CD4-positive, alpha-beta T cell treated with Interleukin-12 subunit alpha and Interleukin-12 subunit beta, for 1 hour (primary cell): ENCODE measurements at places on chromosomes 16 and 17.

GRCh38 chr16:69107316-69107962 is 2.0 kb downstream of the HAS3 start:
- no peak for DNase-seq

- no peak for DNase-seq
These were observed 32.8 kb downstream of the TMEM238L start for GRCh38 chr17:10771148-10771547.

DNA sequence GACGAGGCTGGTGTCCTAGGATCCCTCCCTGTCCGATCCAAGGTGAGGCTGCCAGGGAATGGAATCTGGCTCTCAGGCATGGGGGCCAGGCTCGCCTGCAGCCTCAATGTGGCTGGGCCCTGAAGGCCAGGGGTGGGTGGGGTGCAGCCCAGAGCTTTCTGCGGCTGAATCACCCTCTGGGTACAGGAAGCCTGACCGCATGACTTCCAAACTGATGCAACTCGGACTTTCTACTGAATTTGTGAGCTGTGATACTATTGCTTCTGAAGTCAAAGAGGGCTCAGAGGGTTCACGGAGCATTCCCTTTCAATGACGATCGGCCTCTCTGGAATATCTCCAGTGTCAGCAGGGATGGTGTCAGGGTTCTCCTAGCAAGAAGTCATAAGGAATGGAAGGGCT is 123.7 kb downstream of the METRNL start:
- DNase-seq = no peak

DNA sequence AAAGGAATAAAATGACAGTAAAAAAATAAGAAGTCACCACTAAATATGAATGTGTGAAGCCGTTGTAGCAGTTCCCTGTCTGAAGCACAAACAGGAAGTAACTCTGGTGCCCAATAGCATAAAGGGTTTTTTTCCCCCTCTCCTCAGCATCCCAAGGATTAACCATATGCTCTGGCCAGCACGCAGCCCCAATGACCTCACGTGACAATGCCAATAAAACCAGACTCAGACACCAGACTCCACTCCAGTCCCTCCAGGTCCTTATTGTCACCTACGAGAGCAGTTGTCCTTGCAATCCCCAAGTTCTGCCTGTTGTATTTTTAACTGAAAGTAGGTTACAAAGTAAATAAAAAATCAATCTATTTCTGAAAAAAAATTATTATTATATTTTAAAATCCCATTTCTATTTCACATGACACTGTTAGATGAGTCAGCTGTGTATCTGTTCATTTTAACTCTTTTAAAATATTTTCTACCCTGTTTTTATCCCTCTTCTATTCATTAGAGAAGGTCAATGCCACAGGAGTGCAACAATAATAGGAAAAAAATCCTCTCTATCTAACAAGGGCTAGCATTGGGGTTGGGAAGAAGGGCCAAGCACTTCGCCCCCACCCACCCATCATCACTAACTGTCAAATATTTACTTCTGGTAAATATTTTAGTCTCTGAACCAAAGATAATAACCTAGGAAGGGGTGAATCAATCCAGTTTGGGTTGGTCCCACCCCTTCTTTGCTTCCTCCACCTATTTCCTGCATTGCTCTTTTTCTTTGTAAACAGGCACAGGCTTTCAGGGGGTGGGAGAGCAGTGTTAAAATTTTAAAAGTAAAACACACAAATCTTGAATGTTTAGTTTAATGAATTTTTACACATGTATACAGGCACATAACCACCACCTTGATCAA is 6.6 kb downstream of the PRAC1 start:
- no peak for DNase-seq

DNA sequence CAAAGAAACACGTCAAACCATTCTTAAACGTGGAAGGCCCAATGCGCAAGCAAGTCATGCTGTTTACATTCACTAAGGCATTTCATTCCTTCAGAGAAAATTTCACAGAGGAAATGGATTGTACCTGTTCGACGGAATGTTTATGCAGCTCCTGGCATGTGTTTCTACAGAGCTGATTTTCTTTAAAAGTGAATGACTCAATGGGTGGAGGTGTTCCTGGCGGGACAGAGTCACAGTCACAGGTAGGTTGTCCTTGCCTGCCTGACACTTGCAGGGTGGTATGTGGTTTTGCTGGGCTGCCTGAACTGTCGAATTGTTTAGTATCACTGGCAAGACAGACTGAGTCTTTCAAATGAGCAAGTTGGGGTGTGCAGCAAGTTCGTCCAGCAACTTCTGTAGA is 11.6 kb downstream of the PALB2 start:
- no peak for DNase-seq

DNA sequence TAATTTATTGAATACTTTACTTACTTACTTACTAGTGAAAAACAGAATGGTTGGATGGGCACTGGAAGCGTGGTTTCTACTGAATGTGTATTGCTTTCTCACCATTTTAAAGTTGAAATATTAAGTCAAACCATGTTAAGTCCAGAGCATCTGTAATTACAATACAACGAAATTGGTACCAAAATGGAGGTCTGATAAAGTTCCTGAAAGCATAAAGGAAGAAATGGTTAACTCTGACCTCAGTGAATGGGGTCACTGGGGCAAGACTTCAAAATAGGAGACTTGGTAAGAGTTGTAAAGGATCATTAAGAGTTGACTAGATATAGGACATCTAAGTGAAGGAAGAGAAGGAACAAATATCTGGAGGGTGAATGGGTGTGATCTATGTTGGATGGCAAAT is 237.1 kb downstream of the MAF start:
- DNase-seq = no peak

- peak; percentile 78 for DNase-seq
These were observed 2.2 kb upstream of the CHD3 start for GRCh38 chr17:7886227-7887037.

DNA sequence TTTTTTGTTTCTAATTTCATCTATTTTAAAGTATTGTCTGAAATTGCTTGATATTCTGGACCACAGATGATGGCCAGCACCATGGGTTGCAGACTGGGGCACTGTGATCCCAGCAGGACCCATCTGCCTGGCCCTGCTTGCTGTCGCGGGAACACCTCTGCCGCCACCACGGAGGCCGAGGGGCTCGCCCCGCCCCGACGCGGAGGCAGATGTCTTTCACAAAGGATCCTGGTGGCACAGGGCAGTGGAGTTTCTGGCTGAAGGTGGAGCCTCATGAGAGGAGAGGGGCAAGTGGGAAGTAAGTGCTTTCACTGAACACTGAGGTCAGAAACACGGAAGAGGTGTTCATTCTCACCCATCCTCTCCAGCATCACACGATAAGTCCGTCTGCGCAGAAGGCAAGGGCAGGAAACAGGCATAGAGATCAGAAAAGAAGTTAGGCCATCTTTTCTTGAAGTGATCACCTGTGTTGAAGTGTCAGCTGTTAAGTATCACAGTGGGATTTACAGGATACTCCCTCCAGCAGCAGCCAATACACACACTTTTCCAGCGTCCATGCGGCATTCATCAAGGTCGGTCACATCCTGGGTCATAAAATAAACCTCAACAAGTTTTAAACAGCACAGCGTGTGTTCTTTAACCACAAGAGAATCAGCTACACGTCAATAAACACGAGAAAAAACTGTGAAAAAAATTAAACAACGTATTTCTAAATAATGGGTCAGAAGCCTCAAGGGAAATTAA is 194.5 kb downstream of the RPTOR start:
- DNase-seq = no peak

DNA sequence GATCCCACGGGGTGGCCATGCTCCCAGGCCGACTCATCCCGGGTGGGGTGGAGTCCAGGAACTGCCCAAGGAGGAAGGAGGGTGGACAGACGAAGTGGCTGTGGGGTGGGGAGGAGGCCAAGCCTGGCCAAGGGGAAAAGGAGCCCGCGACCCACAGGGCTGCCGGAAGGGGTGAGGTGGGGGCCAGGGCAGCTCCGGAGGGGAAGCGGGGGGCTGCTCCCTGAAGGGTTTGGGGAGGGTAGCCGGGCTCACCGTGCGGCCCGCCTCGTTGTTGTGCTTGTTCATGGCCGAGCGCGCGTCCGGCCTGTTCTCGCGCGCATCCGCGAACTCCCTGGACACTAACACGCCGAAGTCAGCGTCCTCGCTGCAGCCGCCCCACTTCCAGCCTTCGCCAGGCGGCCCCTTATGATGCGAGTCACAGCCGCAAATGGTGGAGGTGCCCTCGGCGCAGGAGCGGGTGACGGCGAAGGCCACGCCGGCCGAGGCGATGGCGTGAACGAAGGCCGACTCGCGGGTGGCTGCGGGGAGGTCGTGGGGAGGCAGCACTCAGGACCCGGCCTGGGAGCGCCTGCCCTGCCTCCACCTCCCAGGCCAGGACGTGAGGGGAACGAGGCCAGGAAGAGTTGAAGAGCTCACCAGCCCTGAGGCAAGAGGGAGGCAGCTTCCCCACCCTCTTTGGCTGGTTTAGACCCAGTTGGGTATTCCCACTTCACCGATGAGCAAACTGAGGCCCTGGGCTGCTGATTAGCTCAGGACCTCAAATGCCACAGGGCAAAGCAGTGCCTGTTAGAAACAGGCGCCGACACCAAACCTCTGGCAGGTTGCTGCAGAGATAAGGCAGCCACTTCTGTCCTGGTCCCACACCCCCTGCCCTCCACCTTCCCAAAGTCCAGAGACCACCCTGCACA is 48.7 kb downstream of the WNT3 start:
- no peak for DNase-seq

DNA sequence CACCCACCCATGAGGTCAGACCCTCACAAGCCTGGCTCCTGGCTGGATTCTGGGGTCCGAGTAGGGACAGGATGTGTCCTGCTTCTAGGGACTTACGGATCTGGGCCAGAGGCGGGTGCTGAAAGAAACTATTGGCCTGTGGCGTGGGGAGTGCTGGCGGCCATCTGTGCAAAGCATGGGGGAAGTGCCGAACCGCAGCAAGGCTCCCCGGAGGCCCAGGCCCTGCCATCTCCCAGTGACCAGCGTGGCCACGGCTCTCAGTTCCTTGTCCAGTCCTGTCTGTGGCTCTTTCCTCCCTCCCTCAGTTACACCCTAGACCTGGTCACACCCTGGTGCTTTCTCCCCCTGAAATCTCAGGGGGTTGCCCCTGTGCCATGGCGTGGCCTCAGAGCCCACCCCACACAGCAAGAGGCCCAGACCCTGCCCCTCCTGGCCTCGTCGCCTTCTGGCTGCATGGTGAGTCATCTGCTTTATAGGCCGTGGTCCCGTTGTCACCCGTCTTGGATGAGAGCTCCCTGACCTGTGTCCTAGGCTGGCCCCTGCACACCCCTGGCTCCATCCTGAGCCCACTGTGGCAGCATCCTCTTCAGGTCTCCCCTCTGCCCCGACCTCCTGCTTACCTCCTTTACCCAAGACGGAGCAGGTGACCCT is 54.5 kb downstream of the PRMT7 start:
- DNase-seq = no peak

DNA sequence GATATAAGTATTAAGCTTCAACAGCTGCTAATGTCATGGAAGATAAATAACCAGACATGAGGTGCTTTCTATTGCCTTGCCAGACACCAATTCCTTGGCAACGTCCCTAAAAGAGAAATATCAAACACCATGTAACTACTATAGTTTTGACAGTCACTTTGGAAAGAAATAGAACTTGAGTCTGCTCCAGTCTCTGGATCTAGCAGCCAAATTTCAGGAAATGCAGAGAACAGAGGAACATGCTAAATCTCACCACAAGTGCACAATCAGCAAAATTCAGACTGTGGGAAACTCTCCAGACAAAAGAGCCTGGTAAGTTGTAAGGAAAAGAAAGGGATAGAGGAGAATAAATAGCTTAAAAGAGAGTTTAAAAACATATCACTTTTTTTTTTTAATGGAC is 28.4 kb upstream of the TANC2 start:
- DNase-seq = no peak

GRCh38 chr17:57142925-57143324 is 57.9 kb downstream of the AKAP1 start:
- DNase-seq = no peak

- no peak for DNase-seq
These were observed 6.1 kb upstream of the ENDOV start for GRCh38 chr17:80408872-80409271.

GRCh38 chr17:75680431-75680830 is 13.3 kb downstream of the SAP30BP start:
- DNase-seq = no peak

- DNase-seq = no peak
These were observed 6.2 kb downstream of the HASPIN start for GRCh38 chr17:3729881-3730280.

- no peak for DNase-seq
These were observed 5.3 kb upstream of the KAT7 start for GRCh38 chr17:49783071-49783715.

DNA sequence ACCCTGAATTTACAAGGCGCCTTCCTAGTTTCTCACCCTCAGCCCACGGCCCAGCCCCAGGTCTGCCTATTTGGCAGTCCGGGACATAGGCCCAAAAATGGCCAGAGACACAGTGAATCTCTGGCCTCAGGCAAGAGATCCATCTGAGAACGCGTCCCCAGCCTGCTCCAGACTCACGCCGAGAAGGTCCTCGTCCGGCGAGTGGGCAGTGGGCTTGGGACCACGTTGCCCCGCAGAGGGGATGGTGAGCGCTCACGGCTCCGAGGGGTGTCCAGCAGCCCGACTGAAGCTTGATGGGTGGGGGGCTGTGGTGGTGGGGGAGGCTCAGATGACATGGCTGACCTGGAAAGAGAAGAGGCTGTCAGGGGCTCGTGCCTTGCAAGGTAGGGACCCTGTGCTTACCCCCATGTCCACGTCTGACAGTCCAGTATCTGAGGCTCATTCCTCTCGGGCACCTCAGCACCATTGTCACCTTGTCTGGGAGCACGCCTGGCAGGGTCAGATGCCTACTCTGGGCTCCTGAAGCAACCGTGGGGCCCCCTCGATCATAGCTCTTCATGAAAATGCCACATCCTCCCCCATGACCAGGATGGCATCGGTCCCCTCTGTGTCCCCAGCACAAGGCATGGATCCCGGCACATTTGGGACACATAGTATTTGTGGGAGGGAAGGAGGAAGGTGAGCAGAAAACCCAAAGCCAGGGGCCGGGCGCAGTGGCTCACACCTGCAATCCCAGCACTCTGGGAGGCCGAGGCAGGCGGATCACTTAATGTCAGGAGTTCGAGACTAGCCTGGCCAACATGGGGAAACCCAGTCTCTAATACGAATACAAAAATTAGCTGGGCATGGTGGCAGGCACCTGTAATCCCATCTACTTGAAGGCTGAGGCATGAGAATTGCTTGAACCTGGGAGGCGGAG is 9.6 kb downstream of the CARHSP1 start:
- no peak for DNase-seq

DNA sequence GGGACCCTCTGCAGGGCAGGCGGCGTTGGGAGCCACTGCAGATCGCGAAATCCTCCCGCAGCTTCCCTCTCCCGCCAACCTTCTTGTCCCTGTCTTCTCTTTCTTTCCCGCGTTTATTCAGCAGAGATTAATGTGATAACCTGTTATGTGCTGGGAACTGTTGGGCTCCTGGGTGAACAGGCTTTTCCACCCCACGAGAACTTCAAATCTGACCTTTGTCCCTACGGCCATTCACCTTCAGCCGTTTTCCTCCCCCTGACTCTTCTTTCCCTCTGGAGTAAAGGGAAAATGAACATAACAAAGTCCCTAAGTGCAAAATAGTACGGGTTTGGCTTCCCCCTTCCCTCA is 15.2 kb upstream of the KPNA2 start:
- DNase-seq = no peak
